ENCODE measurements at places on chromosomes 2 and 18.
A peak's percentile ranks its signal among the peaks of the same experiment; 100 is the strongest.

DNA sequence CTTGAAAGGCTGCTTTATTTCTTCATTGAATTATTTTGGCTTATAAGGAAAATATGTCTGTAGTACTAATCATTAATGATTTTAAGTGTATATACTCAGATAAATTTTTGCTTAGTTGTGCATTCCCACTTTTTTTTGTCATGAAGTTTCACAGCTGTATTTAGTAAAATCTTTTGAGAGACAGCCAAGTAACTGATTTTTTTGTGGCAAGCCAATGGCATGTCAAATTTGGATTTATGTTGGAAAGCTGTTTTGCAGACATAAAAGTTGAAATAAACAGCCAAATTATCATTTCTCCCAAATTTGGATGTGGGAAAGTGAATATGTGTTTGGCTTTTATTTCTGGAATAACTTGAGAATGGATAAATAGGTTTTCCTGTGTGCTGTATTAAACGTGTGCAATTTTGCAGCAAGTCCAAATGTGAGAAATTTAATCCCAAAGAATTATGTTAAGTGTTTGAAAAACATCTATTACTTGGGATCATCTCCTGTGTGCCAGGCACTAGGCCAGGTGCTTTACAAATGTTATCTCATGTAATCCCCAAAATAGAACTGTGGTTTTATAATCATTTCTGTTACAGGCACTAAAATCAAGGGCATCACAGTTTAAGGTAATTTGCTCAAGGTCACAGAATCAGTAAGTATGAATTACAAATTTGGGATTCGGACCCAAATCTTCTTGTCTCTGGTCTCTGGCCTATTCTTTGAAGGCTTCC lies 160.4 kb downstream of the PTPRM start:
- H3K4me3 ChIP-seq, result no peak overlapping the region
- no peak overlapping the region for H3K27ac ChIP-seq
- H3K4me1 ChIP-seq, result no peaks in the 10 kb centered on the region
- no peak for DNase-seq
- H3K27me3 ChIP-seq, result no peaks in the 10 kb centered on the region
- H3K36me3 ChIP-seq, result no peaks in the 10 kb centered on the region

DNA sequence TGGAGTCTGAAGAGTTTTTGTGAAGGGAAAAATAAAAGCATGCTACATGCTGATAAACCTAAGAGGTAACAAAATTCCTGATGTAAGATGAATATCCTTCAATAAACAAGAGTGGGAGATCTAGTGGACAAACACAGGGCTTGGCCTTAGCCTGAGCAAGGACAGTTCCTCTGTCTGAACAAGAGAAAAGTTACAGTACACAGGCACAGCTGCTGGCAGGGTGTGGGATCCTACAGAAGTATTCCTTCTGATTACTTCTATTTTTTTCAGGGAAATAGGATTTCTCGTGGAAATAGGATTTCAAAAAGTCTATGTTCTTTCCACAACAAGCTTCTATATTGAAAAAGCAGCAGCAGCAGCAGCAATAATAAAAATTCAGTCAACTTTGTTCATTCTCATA lies 54.1 kb downstream of the NBAS start:
- peaks cover 36% of the 10 kb centered on the region for H3K36me3 ChIP-seq
- DNase-seq, result no peak
- no peak overlapping the region for H3K27ac ChIP-seq
- H3K4me3 ChIP-seq, result no peak overlapping the region
- H3K27me3 ChIP-seq, result no peaks in the 10 kb centered on the region
- H3K4me1 ChIP-seq, result peaks cover 10% of the 10 kb centered on the region

DNA sequence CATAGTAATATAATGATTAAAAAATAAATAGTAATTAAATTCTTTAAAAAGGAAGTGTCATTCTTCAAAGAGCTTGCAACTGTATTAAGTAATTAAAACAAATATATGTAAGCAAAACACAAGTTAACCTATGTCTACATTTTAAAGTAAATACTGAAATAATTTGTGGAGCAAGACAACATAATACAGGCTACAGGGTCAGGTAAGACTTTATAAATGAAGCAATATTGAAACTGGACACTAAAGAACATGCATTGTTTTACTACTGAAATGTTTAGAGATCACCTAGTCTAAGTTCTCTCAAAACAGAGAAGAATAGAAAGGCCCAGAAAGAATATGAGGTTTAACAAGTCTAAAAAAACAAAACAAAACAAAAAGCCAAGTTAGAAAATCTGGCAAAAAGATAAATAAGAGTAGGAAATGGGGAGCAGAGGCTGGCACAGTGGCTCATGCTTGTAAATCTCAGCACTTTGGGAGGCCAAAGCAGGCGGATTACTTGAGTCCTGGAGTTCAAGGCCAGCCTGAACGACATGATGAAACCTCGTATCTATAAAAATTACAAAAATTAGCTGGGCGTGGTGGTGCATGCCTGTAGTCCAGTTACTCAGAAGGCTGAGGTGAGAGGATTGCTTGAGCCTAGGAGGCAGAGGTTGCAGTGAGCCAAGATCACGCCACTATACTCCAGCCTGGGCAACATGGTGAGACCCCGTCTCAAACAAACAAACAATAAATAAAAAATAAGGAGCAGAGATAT lies 34.4 kb downstream of the VPS54 start:
- no peak for DNase-seq
- peaks cover 24% of the 10 kb centered on the region for H3K4me1 ChIP-seq
- no peaks in the 10 kb centered on the region for H3K27me3 ChIP-seq
- H3K4me3 ChIP-seq, result no peak overlapping the region
- H3K36me3 ChIP-seq, result peaks cover 22% of the 10 kb centered on the region

DNA sequence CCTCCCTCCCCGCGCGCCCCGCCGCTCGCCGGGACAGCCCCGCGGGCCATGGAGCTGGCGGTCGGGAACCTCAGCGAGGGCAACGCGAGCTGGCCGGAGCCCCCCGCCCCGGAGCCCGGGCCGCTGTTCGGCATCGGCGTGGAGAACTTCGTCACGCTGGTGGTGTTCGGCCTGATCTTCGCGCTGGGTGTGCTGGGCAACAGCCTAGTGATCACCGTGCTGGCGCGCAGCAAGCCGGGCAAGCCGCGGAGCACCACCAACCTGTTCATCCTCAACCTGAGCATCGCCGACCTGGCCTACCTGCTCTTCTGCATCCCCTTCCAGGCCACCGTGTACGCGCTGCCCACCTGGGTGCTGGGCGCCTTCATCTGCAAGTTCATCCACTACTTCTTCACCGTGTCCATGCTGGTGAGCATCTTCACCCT lies 865 bp downstream of the GALR1 start:
- H3K4me1 ChIP-seq, result peaks cover 12% of the 10 kb centered on the region
- H3K27ac ChIP-seq, result no peak overlapping the region
- no peak for DNase-seq
- H3K27me3 ChIP-seq, result peaks cover 51% of the 10 kb centered on the region
- H3K36me3 ChIP-seq, result no peaks in the 10 kb centered on the region

DNA sequence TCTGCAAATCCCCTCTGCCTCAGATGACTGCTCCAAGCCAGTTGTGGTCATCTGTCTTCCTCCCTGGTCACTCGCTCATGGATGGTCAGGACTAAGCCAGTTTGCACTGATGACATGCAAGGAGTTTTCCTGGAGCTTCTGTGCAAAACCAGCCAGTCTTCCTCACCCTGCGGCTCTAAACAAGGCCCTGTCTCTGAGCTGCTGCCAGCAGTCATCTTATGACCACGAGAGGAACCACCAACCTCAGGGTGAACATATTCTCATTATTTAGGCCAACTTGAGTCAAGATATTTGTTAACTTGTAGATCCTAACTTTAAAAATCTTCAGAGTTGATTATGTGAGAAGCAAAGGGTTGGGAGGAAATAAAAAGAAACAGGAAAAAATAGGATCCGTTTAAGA lies 119.9 kb upstream of the CAB39 start:
- peaks cover 17% of the 10 kb centered on the region for H3K36me3 ChIP-seq
- H3K4me1 ChIP-seq, result peaks cover 88% of the 10 kb centered on the region
- no peak for DNase-seq
- H3K27me3 ChIP-seq, result no peaks in the 10 kb centered on the region

GRCh38 chr2:158735822-158736580 lies 59.1 kb upstream of the DAPL1 start:
- peaks cover 5% of the 10 kb centered on the region for H3K27me3 ChIP-seq
- no peak overlapping the region for H3K4me3 ChIP-seq
- no peaks in the 10 kb centered on the region for H3K4me1 ChIP-seq
- H3K36me3 ChIP-seq, result no peaks in the 10 kb centered on the region
- no peak for DNase-seq

- H3K27me3 ChIP-seq, result peaks cover 4% of the 10 kb centered on the region
- H3K36me3 ChIP-seq, result no peaks in the 10 kb centered on the region
- DNase-seq, result no peak
Observed at GRCh38 chr2:237530472-237531433, 35.6 kb upstream of the PRLH start.

- no peak for DNase-seq
- no peaks in the 10 kb centered on the region for H3K27me3 ChIP-seq
- H3K4me3 ChIP-seq, result no peak overlapping the region
- H3K27ac ChIP-seq, result no peak overlapping the region
- H3K36me3 ChIP-seq, result peaks cover 21% of the 10 kb centered on the region
Observed at GRCh38 chr18:21803495-21803894, 62.9 kb downstream of the MIB1 start.

GRCh38 chr2:217930761-217931563 lies 71.8 kb downstream of the TNS1 start:
- no peaks in the 10 kb centered on the region for H3K36me3 ChIP-seq
- H3K27me3 ChIP-seq, result no peaks in the 10 kb centered on the region

DNA sequence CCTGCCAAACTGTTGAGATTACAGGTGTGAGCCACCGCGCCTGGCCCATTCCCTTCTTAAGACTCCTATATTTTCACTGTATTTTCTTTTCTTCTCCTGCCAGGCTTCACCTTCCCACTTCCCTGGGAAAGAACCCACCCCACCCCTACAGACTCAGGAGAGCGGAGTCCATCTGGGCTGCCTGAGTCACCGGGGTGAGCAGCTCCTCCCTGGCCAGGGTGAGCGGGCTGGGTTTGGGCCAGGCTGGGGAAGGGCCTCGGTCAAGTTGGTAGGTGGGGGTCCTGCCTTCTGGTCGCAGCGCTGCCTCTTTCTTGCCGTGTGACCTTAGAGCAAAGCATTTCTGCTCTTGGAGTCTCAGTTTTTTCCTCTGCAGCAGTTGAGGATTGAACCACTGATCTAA lies 2.1 kb upstream of the GAREM2 start:
- no peak overlapping the region for H3K4me3 ChIP-seq
- H3K27ac ChIP-seq, result peak overlapping the region; percentile 29
- DNase-seq, result no peak
- peaks cover 17% of the 10 kb centered on the region for H3K4me1 ChIP-seq
- H3K36me3 ChIP-seq, result no peaks in the 10 kb centered on the region

- no peaks in the 10 kb centered on the region for H3K36me3 ChIP-seq
- H3K4me3 ChIP-seq, result no peak overlapping the region
- H3K4me1 ChIP-seq, result no peaks in the 10 kb centered on the region
- no peak for DNase-seq
Observed at GRCh38 chr2:171553236-171553635, 31.0 kb downstream of the CYBRD1 start.

- DNase-seq, result no peak
- no peaks in the 10 kb centered on the region for H3K36me3 ChIP-seq
- no peak overlapping the region for H3K4me3 ChIP-seq
- H3K27ac ChIP-seq, result no peak overlapping the region
- peaks cover 2% of the 10 kb centered on the region for H3K27me3 ChIP-seq
- no peaks in the 10 kb centered on the region for H3K4me1 ChIP-seq
Observed at GRCh38 chr2:120999377-121000097, 263.9 kb downstream of the GLI2 start.

DNA sequence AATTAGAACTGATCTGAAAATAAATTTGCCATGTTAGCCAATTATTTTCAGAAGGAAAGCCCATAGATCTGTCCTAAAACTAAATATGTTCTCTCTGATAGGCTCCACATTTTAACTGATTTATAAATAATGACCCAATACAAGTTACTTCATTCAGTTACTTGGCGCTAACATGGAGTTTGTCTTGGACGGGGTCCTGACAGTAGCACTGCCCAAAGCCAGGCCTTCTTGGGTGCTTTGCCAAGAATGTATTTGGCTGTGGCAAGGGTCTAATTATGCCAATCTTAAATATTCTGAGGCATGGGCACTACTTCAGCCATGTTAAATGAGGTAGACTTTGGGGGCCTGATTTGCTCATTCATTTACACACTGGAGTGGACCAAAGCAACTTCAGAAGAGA lies 135.0 kb upstream of the PKDCC start:
- no peak overlapping the region for H3K4me3 ChIP-seq
- no peaks in the 10 kb centered on the region for H3K36me3 ChIP-seq
- H3K4me1 ChIP-seq, result no peaks in the 10 kb centered on the region
- no peak for DNase-seq

DNA sequence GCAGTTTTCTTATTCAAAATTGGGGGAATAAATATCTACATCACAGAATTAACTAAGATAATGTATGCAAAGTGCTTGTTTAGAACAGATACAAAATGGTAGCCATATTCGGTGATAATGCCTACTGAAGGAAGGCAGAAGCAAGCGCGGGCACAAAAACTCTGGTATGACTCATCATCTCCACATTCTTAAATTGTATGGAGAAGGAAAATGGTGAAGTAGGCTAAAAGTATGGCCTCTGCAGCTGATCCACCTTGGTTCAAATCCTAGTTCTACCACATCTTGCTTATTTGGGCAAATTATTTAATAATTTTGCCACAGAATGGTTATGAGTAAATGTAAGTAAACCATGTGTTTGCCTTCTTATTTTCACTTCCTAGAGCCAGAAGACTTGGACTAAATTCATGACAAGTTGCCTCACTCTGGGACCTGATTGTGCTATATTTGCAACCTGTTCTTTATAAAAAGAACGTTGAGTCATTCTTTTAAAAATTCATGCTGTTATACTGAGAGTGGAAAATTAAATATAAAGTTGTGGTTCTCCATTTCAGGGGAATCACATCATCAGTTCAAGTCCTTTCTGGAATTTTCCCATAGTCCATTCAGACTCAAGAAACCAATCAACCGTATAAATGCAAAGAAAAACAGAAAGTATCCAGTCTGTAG lies 9.0 kb upstream of the CDK15 start:
- peaks cover 12% of the 10 kb centered on the region for H3K27me3 ChIP-seq
- H3K4me3 ChIP-seq, result no peak overlapping the region
- H3K27ac ChIP-seq, result no peak overlapping the region
- no peak for DNase-seq
- no peaks in the 10 kb centered on the region for H3K4me1 ChIP-seq

DNA sequence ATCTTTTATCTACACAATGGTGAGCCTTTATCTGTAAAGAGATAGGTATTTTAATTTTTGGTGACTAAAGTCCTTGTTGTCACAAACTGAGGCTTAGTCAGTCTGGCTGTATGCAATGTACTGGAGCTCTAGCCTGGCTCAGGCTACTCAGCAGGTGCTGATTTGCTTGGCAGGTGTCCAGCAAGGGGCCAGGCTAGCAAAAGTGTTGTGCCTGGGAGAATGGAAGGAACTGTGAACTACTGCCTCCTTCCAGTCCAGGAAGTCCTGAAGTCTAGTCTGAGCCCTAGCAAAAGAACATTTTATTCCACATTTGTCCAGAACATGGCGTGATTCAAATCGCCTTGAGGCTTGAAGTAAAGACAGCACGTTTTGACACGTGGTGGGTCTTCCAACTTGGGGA lies 260.5 kb downstream of the CCDC85A start:
- DNase-seq, result no peak
- H3K4me1 ChIP-seq, result no peaks in the 10 kb centered on the region
- no peaks in the 10 kb centered on the region for H3K27me3 ChIP-seq
- H3K27ac ChIP-seq, result no peak overlapping the region
- no peak overlapping the region for H3K4me3 ChIP-seq

- no peak overlapping the region for H3K4me3 ChIP-seq
- H3K36me3 ChIP-seq, result peaks cover 19% of the 10 kb centered on the region
- H3K4me1 ChIP-seq, result peaks cover 74% of the 10 kb centered on the region
- peak overlapping the region; percentile 9 for H3K27ac ChIP-seq
- no peaks in the 10 kb centered on the region for H3K27me3 ChIP-seq
- no peak for DNase-seq
Observed at GRCh38 chr2:197426723-197427603, 7.9 kb downstream of the SF3B1 start.

GRCh38 chr2:217836901-217837491 lies 165.8 kb downstream of the TNS1 start:
- H3K4me1 ChIP-seq, result no peaks in the 10 kb centered on the region
- H3K4me3 ChIP-seq, result no peak overlapping the region
- no peak for DNase-seq
- no peaks in the 10 kb centered on the region for H3K36me3 ChIP-seq
- H3K27me3 ChIP-seq, result no peaks in the 10 kb centered on the region
